Posterior vena cava (tissue), 2 donors: ENCODE measurements at places on chromosomes 1 and 21. TPM values are rescaled to one million over a fixed set of nuclear protein-coding genes. Genes with fewer than 3 reads are reported as not detected.

Gene CNST
- total RNA-seq = 27.9 TPM

Gene CLDN19
- total RNA-seq = not detected

Gene IL20
- not detected for total RNA-seq

Gene OR2L8
- total RNA-seq = not detected

Gene SSR2
- 173 TPM for total RNA-seq

Gene RNF186
- total RNA-seq = not detected

Gene LIPI
- total RNA-seq = not detected

Gene GABRD
- total RNA-seq = 0.29 TPM

GRCh38 chr1:47810964-47811682 lies 186.1 kb downstream of the TRABD2B start:
- no peak for DNase-seq

DNA sequence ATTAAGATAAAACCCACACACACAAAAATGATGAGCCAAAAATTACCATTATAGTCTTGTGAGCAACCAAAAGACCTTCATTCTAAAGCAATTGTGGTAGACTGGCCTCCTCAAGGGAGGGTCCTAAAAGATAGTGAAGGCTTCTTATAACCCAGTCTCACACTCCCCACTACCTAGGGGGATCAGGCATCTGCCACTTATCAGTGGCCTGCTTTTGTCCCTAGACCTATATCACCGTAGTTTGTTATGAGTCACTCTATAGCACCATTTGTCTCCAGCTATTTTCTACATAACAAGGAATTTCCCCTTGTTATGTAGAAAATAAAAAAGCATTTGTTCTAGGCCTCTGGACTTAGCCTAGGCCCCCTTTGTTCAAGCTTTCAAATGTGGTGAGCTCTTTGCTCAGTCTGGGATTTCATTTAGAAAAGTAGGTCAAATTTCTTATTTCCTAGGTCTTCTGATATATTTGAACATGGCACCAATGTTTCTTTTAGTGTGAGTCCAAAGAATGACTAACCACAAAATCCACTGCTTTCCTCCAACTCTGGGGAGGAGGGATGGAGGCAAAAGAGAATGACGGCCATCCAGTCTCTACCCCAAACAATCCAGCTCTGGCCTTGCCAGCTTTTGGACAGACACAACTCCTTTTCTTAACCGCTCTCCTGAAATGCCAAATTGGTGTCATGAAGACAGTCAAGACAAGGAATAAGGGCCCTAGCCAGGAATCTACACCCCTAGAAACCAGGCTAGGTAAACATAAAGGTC lies 8.9 kb downstream of the ADAR start:
- DNase-seq = no peak

DNA sequence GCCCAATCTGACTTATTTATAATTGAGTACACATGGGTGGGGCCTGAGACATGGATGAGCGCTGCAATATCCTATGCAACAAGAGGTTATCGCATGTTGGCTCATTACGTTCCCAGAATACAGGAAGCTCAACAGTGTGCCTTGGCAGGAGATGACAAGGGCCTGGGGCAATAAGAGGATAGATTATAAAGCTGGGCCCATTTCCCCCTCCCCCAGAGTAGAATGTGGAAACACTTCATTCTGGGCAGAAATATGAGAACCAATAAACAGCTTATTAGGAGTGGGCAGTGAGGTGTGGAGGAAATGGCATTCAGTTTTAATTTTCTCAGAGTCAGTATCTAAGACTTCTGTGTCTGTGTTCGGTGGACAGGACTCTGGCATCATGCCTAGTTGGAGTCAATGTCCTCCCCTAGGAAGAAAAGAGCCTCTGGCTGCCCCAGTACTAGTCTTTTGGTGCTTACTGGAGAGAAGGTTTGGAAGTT lies 92.8 kb downstream of the PIK3R3 start:
- no peak for DNase-seq

- no peak for DNase-seq
Measured at GRCh38 chr1:245537992-245538391, 383.2 kb downstream of the KIF26B start.

DNA sequence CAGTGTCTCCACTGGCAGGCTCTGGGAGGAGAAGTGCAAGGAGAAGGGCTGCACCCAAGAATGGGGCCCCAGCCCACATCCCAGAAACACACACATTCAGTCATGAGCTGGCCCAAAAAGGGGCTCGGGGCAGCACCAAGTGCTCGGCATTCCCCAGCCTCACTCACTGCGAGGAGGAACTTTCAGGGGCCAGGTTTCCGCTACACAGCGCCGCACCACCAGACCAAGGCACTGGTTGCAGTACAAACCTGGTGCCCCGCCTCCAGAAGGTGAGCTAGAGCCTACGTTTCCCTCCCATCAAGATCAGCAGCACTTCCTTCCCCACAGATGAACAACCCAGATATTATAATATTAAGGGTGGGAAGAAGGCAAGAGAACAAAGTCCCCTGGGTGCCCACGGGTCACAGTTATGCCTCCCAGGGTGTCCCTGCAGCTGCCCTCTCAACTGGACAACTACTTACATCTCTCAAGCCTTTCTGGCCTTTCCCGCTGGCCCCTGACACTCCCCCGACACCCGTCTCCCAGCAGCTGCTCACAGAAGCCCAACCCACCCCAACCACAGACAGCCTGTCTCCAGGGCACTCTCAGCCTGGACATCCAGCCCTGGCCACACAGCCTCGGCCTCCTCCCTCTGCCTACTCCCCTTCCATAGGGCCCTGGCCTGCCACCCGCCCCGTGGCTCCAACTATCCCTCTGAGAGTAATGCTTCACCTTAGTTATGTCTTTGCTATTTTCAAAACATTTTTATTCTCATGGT lies 3.8 kb downstream of the PBXIP1 start:
- no peak for DNase-seq

GRCh38 chr1:53539711-53540603 lies 80.8 kb downstream of the DMRTB1 start:
- DNase-seq = no peak

- no peak for DNase-seq
Measured at GRCh38 chr1:211677659-211678058, 2.2 kb upstream of the NEK2 start.
